ENCODE measurements at places on chromosomes 3 and 15.

GRCh38 chr3:162892921-162893793 is 1396.5 kb downstream of the OTOL1 start:
- DNase-seq, result no peak

DNA sequence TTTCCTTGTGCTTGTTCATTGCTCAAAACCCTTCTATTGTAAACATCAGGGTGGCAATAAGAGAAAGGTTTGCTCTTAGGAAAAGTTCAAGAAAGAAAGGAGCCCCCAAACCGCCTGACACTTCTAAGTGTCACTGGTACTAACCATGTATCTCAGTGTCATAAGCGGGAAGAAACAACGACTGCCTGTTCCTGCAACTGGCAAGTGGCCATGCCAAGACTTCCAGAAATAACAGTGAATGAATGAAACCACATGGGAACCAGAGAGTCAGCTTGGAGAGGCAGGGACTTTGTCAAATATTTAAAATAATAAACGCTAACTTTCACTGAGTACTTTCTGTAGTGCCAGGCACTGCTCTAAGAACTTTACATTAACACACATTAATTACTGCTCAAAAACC is 1.1 kb downstream of the PLSCR2 start:
- DNase-seq, result no peak

GRCh38 chr15:27166917-27167316 is 195.9 kb downstream of the GABRG3 start:
- DNase-seq, result no peak

GRCh38 chr3:194140520-194141414 is 4.8 kb downstream of the HES1 start:
- peak; percentile 80 for DNase-seq

DNA sequence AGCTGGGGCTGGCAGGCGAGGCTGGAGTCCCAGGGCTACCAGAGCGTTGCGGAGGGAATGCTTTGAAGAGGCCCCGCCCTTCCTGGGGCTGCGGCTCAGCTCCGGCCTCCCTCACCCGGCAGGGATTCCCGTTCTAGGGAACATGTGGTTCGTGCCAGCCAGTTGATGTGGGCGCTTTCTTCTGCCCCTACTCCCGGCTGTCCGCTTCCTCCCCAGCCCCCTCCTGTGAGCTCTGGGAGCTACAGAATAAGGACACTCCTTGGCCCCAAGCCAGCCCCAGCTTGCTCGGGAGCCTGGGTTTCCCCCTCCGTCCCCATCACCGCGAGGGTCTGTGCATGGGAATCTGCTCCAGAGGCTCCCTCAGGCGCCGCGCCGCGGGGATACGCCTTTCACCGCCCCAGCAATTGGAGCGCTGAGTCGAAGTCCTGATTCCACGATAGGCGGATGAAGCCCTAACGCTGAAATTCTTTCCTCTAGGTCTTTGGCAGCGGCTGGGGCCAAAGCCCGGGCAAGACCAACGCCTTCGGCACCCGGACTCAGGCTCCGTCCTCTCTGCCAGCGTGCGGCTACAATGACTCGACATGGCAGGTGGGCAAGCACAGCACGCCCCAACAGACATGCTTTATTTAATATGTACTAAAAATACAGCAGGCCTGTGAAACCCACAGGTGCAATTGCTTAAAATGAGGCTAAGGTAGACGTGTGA is 69.5 kb downstream of the KLF15 start:
- DNase-seq, result peak; percentile 96

DNA sequence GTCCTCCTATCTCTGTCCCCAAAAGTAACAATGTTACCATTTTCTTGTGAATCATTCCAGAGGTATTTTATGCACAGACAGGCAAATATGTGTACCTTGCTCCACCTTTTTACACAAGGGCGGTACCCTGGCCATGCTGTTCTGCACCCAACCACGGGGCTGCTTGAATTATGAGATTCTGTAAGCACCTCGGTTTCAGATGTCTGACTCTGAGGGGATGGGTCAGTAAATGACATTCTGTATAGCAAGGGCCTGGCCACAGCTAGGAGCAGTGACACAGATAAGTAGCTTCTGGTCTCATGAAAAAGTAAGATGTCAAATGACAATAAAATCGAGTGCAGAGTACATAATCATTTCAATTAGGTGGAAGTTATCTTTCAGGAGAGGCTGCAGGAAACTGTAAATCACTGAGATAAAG is 30.4 kb upstream of the FLNB start:
- DNase-seq, result peak; percentile 91

- no peak for DNase-seq
These were observed 2.6 kb downstream of the APBA2 start for GRCh38 chr15:28888302-28888894.

DNA sequence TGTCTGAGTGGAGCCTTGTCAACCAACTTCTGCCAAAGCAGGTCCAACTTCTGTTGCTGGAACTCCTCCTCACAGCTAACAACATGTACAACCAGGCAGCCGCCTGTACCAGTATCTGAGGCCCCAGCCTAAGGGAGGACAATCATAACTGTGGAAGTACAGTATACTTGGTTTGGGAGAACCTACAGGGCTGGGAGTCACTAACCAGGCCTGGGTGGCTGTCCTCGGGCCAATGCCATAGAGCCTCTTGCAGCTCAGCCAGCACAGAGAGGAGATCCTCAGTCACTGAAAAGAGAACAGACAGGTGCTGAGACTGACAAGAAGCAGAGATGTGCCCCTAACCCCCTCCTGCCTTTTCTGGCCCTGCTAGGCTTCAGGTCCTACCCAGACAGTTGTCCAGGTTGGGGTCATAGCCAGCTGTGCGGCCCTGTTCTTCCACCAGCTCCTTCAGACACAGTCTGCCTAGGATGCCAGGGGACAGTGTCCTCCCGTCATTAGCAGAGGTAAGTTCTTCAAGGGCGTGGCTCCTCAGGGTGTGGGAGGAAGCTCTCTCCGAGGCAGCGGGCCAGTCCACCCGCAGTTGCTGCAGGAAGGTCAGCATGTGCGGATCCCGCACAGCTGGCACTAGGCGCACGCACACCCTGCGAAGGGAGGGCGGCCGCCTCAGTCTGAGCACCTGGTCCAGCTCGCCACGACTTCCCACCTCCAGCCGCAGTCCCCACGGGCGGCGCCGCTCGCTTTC is 980 bp downstream of the DALRD3 start:
- peak; percentile 55 for DNase-seq

- DNase-seq, result peak; percentile 21
These were observed 53.6 kb upstream of the MYO5C start for GRCh38 chr15:52349052-52349700.

DNA sequence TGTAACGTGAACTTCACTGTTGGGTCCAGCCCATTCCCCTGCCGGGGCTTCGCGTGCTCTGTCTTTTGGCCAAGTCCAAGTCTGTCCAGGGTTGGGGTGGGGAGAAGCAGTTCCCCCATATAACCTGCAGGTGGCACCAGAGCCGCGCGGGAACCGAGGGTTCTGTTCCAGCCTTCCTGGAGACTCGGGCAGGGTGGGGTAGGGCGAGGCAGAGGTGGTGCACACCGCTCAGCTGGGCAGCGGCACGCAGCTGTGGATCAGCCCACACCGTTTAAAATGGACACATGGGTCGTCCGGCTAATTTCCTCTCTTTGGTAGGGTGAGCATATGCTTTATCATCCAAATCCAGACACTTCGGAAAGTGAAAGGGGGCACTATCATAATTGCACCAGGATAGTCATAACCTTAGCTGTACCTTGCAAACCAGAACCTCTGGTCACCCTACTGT is 118.1 kb downstream of the TBC1D2B start:
- peak; percentile 61 for DNase-seq

DNA sequence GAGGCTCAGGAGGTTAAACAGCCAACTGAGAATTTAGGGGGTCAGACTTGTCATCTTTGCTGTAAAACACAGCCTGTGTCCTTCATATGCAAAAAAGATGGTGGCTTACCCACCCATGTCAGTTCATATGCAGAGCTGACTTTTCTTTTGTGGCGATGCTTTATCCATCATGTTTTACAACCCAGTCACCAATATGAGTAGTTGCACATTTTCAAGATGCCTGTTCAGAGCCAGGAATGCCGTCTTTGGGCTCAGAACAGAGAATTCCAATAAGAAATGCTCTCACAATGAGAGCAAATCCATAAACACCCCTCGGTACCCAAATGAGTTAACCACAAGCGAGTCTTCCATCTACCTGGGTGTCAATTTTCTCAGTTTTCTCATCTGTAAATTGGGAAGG is 83.6 kb downstream of the TIGIT start:
- no peak for DNase-seq

DNA sequence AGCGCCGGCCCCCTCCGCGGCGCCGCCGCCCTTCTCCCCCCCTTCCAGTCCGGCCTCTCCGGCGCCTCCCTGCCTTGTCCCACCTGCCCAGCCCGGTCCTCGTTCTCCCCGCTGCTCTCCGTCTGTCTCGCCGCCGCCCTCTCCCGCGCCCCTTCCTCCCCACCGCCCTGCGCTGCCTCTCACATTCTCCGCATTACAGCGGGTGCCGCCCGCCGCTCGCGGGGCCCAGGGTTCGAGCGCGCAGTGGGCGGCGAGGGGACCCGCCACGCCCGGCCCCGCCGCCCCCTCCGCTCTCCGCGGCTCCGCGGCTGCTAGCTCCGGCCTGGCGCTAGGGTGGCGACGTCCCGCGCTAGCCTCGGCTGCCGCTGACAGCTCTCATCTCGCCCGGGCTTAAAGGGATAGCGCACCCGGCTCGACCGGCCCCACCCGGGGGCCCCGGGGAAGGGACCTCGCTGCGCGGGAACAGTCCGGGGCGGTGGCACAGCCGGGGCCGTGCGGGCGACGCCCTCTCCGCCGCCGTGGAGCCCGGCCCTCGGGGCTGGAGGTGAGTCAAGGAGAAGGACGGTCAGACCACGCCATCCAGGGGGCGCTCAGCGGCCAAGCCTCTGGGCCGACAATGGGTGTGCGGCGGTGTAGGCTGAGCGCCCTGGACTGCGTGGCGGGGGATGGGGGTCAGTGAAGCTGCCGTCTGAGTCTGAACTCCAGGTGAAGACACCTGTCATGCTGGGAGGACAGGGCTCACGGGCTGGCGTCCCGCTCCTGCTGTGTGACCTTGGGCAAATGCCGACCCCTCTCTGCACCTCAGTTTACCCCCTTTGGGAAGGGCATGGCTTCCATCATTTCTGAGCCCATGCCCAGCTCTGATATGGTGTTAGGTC is 187.4 kb upstream of the LINGO1 start:
- DNase-seq, result peak; percentile 56

- no peak for DNase-seq
These were observed 113.6 kb upstream of the TPM1 start for GRCh38 chr15:62929000-62929357.

- DNase-seq, result no peak
These were observed 791.2 kb downstream of the AGBL1 start for GRCh38 chr15:86870846-86871245.

All from SW480 (cell line).